ENCODE measurements at places on chromosomes 12 and 14.

GRCh38 chr12:14275886-14276285 lies 89.6 kb upstream of the ATF7IP start:
- H3K27ac ChIP-seq = peak overlapping the region; percentile 70
- H3K4me1 ChIP-seq = peaks cover 25% of the 10 kb centered on the region
- no peaks in the 10 kb centered on the region for H3K27me3 ChIP-seq
- no peak overlapping the region for H3K4me3 ChIP-seq

- peaks cover 6% of the 10 kb centered on the region for H3K27me3 ChIP-seq
- no peak overlapping the region for H3K4me3 ChIP-seq
- DNase-seq = no peak
- H3K27ac ChIP-seq = no peak overlapping the region
- no peaks in the 10 kb centered on the region for H3K36me3 ChIP-seq
These were observed 31.8 kb downstream of the PELI2 start for GRCh38 chr14:56149995-56150394.

DNA sequence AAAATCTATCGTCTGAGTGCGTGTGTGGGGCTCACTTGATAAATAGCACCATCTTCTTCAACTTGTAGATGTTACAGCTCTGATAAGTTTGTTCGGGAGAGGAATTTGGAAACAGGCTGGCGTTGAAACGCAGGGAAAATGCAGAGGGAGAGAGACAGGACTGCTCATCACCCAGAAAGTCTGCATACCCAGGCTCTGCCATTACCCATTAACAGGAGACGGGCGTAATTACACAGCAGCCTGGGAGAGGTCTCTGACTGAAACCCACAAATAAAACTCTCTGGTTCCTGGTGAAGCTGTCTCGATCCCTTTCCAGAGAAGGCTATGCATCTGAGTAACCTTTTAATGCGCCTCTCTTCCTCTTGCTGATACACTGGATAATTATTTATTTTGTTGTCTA lies 547.3 kb downstream of the BCL11B start:
- H3K36me3 ChIP-seq = no peaks in the 10 kb centered on the region
- no peak overlapping the region for H3K27ac ChIP-seq
- no peak for DNase-seq

DNA sequence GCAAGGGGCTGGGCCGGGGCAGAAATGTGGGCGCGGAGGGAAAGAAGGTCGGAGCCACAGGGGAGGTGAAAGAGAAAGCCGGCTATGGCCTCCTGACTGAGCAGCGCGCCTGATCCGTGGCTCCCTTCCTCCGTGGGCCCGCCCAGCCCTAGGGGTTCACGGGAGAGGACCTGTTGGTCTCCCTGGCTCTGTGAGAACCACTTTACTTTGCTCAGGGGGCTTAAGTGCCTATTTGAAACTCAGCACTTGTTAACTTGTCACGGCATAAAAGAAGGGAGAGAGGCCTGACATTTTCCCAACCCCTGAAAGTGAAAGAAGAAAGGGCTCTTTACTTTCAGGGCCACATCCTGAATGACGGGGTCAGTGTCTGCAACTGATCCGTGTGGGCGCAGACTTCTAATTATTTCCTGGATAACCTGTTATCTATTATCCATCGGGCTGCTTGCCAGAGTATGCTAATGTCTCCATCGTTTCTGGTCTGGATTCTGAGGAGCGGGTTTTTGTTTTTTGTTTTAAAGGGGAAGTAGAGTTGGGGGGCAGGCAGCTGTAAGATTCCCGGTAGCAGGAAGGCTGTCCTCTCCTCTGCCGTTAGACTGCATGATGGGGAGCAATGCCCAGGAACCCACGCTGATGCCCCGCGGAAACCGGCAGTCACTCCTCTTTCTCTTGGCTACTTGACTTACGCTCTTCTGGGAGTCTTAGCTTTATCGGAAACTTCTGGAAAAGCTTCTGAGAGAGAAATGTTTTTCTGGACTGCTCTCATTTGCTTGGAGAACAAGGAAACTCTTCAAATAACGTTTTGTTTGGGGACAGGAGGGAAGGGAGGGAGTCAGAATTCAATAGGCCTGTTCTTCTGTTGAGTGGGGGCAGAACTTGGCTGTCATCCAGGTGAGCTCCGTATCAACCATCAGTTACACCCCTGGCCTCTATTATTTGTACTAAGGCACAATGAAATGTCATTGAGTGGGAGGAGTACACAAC lies 127.7 kb upstream of the MAX start:
- H3K27me3 ChIP-seq = no peaks in the 10 kb centered on the region
- peaks cover 48% of the 10 kb centered on the region for H3K4me1 ChIP-seq
- peak; percentile 64 for DNase-seq
- H3K27ac ChIP-seq = peak overlapping the region; percentile 96
- H3K36me3 ChIP-seq = no peaks in the 10 kb centered on the region

- H3K36me3 ChIP-seq = no peaks in the 10 kb centered on the region
- peak; percentile 29 for DNase-seq
- H3K27me3 ChIP-seq = no peaks in the 10 kb centered on the region
- no peak overlapping the region for H3K4me3 ChIP-seq
- no peak overlapping the region for H3K27ac ChIP-seq
These were observed 7.6 kb downstream of the NOC4L start for GRCh38 chr12:132151766-132152410.

- H3K27me3 ChIP-seq = no peaks in the 10 kb centered on the region
- H3K4me3 ChIP-seq = no peak overlapping the region
- no peaks in the 10 kb centered on the region for H3K36me3 ChIP-seq
- no peak overlapping the region for H3K27ac ChIP-seq
- no peak for DNase-seq
These were observed 297.8 kb downstream of the PRKD1 start for GRCh38 chr14:29629839-29630238.

DNA sequence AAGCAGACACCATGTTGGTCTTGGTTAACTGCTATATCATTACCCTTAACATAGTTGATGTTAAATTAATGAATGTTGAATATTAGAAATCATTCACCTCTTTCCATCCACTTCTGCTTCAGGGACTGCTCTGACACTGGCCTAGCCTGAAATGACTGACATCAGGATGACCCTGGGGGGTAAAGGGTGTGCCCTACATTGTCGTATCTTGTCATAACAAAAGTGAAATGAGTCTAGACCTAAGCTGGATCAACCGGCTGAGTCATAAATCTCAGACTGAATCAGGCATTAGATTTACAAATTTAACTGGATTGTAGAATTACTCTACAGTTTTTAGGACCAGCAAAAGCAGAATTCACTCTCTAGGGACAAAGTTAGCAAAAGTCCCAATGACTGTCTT lies 35.3 kb downstream of the KICS2 start:
- H3K27me3 ChIP-seq = no peaks in the 10 kb centered on the region
- H3K4me3 ChIP-seq = no peak overlapping the region
- DNase-seq = no peak

DNA sequence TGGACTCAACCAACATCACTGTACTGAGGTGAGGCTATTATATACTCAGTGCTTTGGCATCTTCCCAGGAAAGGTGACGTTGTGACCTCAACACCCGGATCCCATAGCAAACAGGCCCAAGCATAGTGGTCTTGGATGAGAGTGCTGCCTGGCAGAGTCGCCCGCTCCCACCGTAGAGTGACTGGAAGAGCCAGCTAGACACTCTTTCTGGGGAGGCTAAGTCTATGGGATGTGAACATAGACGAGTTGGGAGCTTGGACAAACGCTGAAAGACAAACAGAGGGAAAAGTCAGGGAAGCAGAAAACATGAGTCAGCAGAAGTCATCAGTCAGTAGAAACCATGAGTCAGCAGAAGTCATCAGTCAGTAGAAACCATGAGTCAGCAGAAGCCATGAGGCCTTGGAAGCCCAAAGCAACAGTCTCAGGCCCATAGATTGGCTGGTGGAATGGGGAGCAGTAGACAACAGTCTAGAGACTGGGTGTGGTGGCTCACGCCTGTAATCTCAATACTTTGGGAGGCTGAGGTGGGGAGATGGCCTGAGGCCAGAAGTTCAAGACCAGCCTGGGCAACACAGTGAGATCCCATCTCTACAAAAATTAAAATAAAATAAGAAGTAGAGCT lies 66.4 kb upstream of the MAP1LC3B2 start:
- DNase-seq = no peak
- peaks cover 3% of the 10 kb centered on the region for H3K36me3 ChIP-seq

DNA sequence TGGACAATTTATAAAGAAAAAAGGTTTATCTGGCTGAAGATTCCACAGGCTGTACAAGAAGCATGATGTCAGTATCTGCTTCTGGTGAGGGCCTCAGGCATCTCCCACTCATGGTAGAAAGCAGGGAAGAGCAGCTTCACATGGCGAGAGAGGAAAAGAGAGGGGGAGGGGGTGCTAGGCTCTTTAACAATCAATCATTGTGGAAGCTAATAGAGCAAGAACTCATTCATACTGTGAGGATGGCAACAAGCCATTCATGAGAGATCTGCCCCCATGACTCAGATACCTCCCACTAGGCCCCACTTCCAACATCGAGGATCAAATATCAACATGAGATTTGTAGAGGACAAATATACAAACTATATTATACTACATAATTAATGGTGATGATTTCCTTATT lies 361.9 kb upstream of the FAR2 start:
- no peak overlapping the region for H3K4me3 ChIP-seq
- H3K36me3 ChIP-seq = no peaks in the 10 kb centered on the region
- H3K27ac ChIP-seq = no peak overlapping the region
- no peaks in the 10 kb centered on the region for H3K4me1 ChIP-seq
- DNase-seq = no peak

DNA sequence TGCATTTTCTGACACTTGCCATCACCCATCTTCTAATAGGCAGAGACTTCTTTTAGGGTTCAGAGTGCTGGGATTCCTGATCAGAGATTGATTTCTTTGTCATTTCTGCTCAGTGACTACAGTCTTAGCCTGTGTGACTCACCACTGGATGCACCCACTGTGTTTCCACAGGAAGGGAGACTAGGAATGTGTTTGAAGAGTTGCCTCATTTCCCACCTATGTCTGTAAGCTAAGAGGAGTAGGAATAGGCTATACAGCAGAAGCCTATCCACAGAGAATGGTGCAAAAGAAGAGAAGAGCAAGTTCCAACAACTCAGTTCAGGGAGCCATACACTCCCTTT lies 60.2 kb upstream of the ACTN1 start:
- no peak overlapping the region for H3K4me3 ChIP-seq
- peaks cover 62% of the 10 kb centered on the region for H3K27me3 ChIP-seq
- DNase-seq = no peak
- no peak overlapping the region for H3K27ac ChIP-seq
- H3K36me3 ChIP-seq = no peaks in the 10 kb centered on the region

DNA sequence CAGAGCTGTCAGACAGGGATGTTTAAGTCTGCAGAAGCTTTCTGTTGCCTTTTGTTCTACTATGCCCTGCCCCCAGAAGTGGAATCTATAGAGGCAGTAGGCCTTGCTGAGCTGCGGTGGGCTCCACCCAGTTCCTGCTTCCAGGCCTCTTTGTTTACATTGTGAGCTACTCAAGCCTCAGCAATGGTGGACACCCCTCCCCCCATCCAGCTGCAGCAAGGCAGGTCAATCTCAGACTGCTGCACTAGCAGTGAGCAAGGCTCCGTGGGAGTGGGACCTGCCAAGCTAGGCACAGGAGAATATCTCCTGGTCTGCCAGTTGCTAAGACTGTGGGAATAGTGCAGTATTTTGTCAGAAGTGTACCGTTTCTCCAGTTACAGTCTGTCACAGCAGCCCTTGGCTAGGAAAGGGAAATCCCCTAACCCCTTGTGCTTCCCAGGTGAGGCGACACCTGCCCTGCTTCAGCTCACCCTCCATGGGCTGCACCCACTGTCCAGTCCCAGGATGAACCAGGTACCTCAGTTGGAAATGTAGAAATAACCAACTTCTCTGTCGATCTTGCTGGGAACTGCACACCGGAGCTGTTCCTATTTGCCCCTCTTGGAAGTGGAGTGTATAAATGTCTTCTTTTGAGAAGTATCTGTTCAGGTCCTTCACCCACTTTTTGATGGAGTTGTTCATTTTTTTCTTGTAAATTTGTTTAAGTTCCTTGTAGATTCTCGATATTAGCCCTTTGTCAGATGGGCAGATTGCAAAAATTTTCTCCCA lies 213.5 kb upstream of the SLC38A2 start:
- peaks cover 16% of the 10 kb centered on the region for H3K4me1 ChIP-seq
- H3K36me3 ChIP-seq = peaks cover 45% of the 10 kb centered on the region
- peak overlapping the region; percentile 35 for H3K4me3 ChIP-seq
- DNase-seq = peak; percentile 59

- no peak for DNase-seq
- H3K27ac ChIP-seq = no peak overlapping the region
- peaks cover 12% of the 10 kb centered on the region for H3K36me3 ChIP-seq
- H3K4me1 ChIP-seq = peaks cover 13% of the 10 kb centered on the region
These were observed 28.7 kb downstream of the PPP2R5C start for GRCh38 chr14:101790232-101790631.

DNA sequence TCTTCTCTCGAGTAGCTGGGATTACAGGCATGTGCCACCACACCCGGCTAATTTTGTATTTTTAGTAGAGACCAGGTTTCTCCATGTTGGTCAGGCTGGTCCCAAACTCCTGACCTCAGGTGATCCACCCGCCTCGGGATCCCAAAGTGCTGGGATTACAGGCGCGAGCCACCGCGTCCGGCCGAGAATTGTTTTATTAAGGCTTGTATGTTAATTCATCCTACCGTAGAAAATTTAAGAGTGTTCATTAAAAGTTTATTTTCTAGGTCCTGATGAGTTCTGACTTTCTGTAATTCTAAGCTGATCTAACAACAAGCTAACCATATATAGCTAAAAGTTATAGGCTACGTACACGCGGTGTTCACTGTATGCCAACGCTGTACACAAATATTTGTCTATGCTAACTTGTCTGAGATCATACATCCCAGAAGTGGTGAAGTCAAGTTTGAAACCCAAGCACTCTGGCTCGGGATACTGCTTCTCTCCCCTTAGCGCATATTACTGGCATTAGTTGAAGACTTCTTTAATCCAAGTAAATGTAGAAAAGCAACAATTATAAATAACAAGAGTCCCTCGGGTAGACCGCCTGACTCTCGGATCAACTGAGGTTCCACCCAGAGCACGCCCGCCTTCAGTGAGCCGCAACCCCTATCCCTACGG lies 570 bp upstream of the MRPS35 start:
- peak overlapping the region; percentile 96 for H3K4me3 ChIP-seq
- peaks cover 9% of the 10 kb centered on the region for H3K36me3 ChIP-seq
- peak overlapping the region; percentile 96 for H3K27ac ChIP-seq
- H3K4me1 ChIP-seq = peaks cover 24% of the 10 kb centered on the region
- H3K27me3 ChIP-seq = peaks cover 3% of the 10 kb centered on the region

DNA sequence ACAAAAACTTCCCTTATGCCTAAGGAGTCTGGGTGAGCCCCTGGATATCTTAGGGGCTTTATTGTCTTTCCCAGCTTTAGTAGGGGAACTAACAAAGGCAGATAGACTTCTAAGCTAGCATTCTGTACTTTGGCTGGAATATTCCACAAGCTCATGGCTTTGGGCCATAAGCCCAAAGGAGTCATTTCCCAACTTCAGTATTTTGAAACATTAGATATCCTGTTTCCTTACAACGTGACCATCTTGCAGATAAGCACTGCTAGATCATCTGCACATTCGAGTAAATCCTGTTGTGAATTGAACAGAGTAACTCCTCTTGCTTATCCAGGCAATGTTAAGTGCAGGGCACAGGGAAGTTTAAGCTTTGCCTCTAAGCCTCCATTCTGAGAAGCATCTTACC lies 70.6 kb upstream of the ACTN1 start:
- no peak for DNase-seq
- no peaks in the 10 kb centered on the region for H3K27me3 ChIP-seq
- H3K4me3 ChIP-seq = no peak overlapping the region
- H3K36me3 ChIP-seq = peaks cover 16% of the 10 kb centered on the region
